Naive B cell (primary cell): ENCODE measurements at places on chromosomes 5 and 9. TPM values are rescaled to one million over a fixed set of nuclear protein-coding genes. Genes with fewer than 3 reads are reported as not detected.

DNA sequence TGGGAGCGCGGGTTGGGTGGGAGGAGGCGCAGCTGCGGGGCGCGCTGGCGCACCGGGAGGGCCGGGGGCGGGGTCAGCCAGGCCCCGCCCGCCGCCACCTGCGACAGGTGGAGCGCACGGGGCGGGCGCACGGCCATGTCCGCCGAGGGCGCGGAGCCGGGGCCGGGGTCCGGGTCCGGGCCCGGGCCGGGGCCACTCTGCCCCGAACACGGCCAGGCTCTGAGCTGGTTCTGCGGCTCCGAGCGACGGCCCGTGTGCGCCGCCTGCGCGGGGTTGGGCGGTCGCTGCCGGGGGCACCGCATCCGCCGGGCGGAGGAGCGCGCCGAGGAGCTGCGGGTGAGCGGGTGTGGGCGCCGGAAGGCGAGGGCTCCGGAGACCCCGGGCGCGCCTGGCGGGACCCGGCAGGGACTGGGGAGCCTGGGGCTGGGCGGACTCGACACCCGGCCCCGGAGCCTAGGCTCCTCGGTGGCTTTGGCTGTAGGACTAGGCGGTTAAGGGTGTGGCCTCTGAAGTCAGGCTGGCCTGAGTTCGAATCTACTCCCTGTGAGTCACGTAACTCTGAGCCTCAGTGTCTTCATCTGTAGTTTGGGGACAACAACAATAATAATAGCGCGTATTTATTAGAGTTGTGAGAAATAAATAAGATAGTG lies at the start of gene BSPRY:
Gene BSPRY, plus strand, starts transcription at position 97 of the 650 bp plus-strand sequence. Its CDS starts 39 bp downstream, at position 136.
- peaks cover 18% of the 10 kb centered on the region for H3K27me3 ChIP-seq
- no peaks in the 10 kb centered on the region for H3K36me3 ChIP-seq

GRCh38 chr5:68217047-68217355 lies 1.4 kb downstream of the PIK3R1 start:
- H3K4me3 ChIP-seq: peak overlapping the region; percentile 97
- H3K36me3 ChIP-seq: peaks cover 7% of the 10 kb centered on the region

Gene ABCA1
- polyA plus RNA-seq: 6.7 TPM

- no peak overlapping the region for H3K27ac ChIP-seq
- DNase-seq: no peak
- no peaks in the 10 kb centered on the region for H3K4me1 ChIP-seq
- peaks cover 33% of the 10 kb centered on the region for H3K27me3 ChIP-seq
- H3K36me3 ChIP-seq: no peaks in the 10 kb centered on the region
Observed at GRCh38 chr5:178476972-178477754, 113.0 kb downstream of the COL23A1 start.

Gene MARCHF6
- polyA plus RNA-seq: 52.8 TPM

Gene CRAT
- 4.5 TPM for polyA plus RNA-seq

DNA sequence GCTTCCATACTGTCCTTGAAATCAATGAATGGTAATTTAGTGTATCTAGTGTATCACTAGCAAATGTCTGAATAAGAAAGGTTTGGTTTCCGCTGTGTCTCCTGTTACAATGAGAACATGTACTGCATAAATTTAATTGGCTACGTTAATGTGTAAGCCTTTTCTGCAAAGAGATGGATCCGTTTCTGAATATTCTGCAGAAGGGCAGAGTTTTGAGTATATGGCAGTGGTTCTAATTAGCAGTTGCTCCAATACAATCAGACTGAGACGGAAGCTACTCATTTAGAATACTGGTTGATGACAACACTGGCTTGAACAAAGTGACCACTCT lies 555 bp upstream of the PCDHGC4 start:
- DNase-seq: no peak
- no peak overlapping the region for H3K4me3 ChIP-seq
- H3K27me3 ChIP-seq: peaks cover 60% of the 10 kb centered on the region
- H3K27ac ChIP-seq: no peak overlapping the region
- peaks cover 25% of the 10 kb centered on the region for H3K4me1 ChIP-seq

DNA sequence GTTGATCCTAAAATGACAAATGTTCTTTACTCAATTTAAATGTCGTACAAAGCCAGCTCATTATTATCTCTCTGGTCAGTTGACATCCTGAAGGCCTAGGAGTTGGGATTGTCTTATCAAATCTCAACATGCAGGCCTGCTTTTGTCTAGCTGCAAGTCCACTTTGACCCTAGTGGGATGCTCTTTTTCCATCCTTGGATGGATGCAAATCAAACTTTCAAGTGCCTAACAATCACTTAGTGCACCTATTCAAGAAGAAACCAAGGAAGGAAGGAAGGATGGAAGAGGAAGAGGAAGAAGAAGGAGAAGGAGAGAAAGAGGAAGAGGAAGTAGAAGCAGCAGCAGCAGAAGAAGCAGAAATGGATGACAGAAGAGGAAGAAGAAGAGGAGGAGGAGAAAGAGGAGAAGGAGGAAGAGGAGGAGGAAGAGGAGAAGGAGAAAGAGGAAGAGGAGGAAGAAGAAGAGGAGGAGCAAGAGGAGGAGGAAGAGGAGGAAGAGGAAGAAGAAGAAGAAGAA lies 109.6 kb downstream of the PIK3R1 start:
- H3K36me3 ChIP-seq: no peaks in the 10 kb centered on the region
- peaks cover 5% of the 10 kb centered on the region for H3K27me3 ChIP-seq
- no peak overlapping the region for H3K4me3 ChIP-seq
- H3K4me1 ChIP-seq: peaks cover 4% of the 10 kb centered on the region
- H3K27ac ChIP-seq: no peak overlapping the region

- no peak overlapping the region for H3K4me3 ChIP-seq
- H3K27ac ChIP-seq: no peak overlapping the region
- DNase-seq: no peak
- no peaks in the 10 kb centered on the region for H3K36me3 ChIP-seq
Observed at GRCh38 chr5:85703296-85703695, 914.4 kb upstream of the COX7C start.

DNA sequence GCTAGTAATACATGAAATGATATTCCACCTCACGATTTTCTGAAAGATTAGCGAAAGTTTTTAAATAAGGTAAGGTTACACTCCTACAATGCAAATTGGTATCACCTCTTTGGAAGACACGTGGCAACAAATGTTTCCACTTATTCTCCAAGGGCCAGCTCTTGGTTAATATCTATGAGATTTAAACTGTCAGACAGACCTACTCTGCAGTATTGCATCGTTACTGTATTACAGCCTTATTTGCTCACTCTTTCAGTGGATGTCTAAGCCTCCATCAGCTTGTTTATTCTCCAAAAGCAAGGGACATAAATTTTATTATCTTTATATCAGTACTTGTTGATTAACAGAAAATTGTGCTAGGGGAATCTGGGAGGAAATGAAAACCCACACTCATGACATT lies 135.7 kb downstream of the MLLT3 start:
- no peak for DNase-seq
- H3K27me3 ChIP-seq: no peaks in the 10 kb centered on the region
- no peak overlapping the region for H3K27ac ChIP-seq
- no peak overlapping the region for H3K4me3 ChIP-seq

Gene ENTREP1
- polyA plus RNA-seq: not detected

DNA sequence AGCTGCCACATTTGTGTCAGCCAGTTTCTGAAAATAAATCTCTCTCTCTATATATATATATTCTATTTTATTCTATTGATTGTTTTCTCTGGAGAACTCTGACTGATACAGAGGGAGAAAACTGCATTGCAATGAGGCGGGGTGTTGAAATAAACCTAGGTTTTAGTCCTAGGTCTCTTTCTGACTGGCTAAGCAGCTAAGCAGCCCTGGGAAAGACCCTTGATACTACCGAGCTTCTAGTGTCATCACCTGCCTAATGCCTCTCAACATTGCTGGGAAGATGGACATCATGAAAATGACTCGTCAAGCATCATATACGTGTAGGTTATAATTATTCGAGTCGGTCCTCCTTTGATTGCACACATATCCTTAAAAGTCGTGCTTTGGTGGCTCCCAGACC lies 166.5 kb upstream of the IL12B start:
- peaks cover 12% of the 10 kb centered on the region for H3K27me3 ChIP-seq
- no peaks in the 10 kb centered on the region for H3K4me1 ChIP-seq
- H3K4me3 ChIP-seq: no peak overlapping the region
- H3K36me3 ChIP-seq: no peaks in the 10 kb centered on the region

GRCh38 chr9:78609450-78609849 lies 312.5 kb downstream of the PSAT1 start:
- H3K36me3 ChIP-seq: no peaks in the 10 kb centered on the region
- peaks cover 10% of the 10 kb centered on the region for H3K27me3 ChIP-seq
- no peak overlapping the region for H3K4me3 ChIP-seq
- no peaks in the 10 kb centered on the region for H3K4me1 ChIP-seq

DNA sequence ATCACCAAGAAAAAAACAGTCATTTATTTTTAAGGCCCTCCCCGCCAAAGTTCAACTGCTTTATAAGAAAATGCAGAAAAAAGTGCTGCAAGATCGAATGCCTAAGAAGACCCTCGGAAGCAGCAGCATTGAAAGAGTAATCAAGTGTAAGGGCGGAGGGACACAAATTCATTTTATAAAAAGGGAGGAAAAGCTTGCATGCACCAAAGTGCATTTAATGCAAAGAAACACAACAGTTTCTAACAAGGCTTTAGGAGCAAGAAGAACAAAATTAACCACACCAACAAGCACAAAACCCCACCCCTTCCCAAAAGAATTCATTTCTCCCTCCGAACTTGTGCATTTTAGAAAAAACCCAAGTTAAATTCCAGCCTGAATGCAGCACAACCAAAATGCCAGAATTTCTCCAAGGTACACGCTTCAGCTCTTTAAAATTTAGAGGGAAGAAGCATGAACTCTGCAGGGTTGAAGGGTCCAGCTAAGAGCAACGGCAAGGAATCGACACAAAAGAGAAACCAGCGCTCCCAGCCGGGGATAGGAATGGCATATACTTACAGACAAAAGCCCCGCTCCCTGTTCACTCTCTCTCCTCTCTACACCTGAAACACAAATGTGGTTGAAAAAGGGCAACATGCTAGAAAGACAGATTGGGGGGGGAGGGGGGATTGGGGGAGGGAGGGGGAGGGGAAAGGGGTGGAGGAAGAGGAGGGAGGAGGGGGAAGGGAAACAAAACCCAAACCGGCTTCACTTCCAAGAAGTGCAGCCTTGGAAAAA lies at the start of gene NREP:
Gene NREP, minus strand, starts transcription at position 614 of the 774 bp plus-strand sequence. CDS start 1,422 bp downstream, outside the sequence.
- DNase-seq: no peak
- H3K36me3 ChIP-seq: no peaks in the 10 kb centered on the region
- H3K4me3 ChIP-seq: peak within 1 kb of the TSS; percentile 91
- H3K4me1 ChIP-seq: peaks cover 30% of the 10 kb centered on the region

- no peak overlapping the region for H3K4me3 ChIP-seq
- H3K27ac ChIP-seq: no peak overlapping the region
- peaks cover 4% of the 10 kb centered on the region for H3K4me1 ChIP-seq
- DNase-seq: no peak
- H3K27me3 ChIP-seq: peaks cover 6% of the 10 kb centered on the region
Observed at GRCh38 chr5:32004404-32004803, 169.7 kb downstream of the GOLPH3 start.

GRCh38 chr9:32350682-32351081 lies 33.8 kb upstream of the ACO1 start:
- H3K4me1 ChIP-seq: no peaks in the 10 kb centered on the region
- H3K27me3 ChIP-seq: peaks cover 14% of the 10 kb centered on the region
- DNase-seq: no peak
- H3K27ac ChIP-seq: no peak overlapping the region

- no peaks in the 10 kb centered on the region for H3K4me1 ChIP-seq
- no peak overlapping the region for H3K4me3 ChIP-seq
- DNase-seq: no peak
- no peaks in the 10 kb centered on the region for H3K36me3 ChIP-seq
- H3K27me3 ChIP-seq: no peaks in the 10 kb centered on the region
Observed at GRCh38 chr9:85009251-85009650, 339.7 kb downstream of the NTRK2 start.

Gene ARID3C
- polyA plus RNA-seq: not detected

Gene DPYSL3
- polyA plus RNA-seq: not detected

GRCh38 chr5:151454166-151454565 lies 6.8 kb downstream of the SLC36A1 start:
- no peak overlapping the region for H3K4me3 ChIP-seq
- DNase-seq: no peak
- H3K4me1 ChIP-seq: peaks cover 15% of the 10 kb centered on the region
- no peak overlapping the region for H3K27ac ChIP-seq

Gene IRGM
- 2.8 TPM for polyA plus RNA-seq

GRCh38 chr9:130308081-130308571 lies 42.6 kb downstream of the HMCN2 start:
- DNase-seq: no peak
- peaks cover 15% of the 10 kb centered on the region for H3K27me3 ChIP-seq
- H3K4me3 ChIP-seq: no peak overlapping the region
- H3K36me3 ChIP-seq: no peaks in the 10 kb centered on the region

GRCh38 chr5:154042766-154043165 lies 4.0 kb downstream of the MFAP3 start:
- no peak for DNase-seq
- H3K27ac ChIP-seq: no peak overlapping the region
- H3K27me3 ChIP-seq: no peaks in the 10 kb centered on the region
- H3K4me1 ChIP-seq: peaks cover 62% of the 10 kb centered on the region
- H3K4me3 ChIP-seq: peak overlapping the region; percentile 31

Gene CSF2
- not detected for polyA plus RNA-seq

DNA sequence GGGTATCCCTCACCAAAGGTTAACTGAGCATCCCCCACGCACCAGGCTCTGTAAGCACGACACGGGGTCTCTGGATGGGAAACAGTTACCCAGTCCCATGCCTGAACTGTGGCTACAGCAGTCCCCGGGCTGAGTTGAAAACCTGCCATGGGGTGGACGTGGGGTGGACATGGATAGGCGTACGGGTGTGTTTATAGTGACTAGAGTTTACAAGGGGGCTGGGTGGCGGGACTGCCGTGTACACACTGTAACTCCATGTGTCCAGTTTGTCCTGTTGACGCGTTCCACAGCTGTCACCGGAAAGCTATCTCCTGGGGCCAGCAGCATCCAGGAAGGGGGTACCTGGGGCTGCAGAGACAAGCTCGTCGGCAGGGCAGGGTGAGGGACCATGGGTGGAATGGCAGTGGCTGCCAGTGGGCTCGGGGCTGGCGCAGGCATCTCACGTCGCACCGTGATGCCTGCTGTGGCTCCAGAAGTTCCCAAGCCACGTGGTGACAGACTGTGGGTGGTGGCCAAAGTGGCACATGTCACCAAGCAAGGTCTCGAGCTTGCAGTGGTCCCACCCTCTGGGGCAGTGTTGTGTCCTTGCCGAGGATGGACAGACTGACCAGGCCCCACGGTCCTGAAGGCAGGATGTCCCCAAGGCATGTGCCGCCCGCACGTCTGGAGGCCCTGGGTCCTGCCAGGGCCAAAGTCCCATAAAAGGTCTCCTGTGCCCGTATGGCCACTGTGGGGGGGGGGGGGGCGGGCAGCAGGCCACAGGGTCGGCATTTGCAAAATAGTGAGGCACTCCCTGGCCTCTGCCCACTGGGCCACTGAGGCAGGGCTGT lies 29.3 kb upstream of the RNF130 start:
- no peak for DNase-seq
- H3K36me3 ChIP-seq: no peaks in the 10 kb centered on the region
- H3K27me3 ChIP-seq: peaks cover 12% of the 10 kb centered on the region
- no peak overlapping the region for H3K27ac ChIP-seq

Gene ISOC1
- polyA plus RNA-seq: 38.2 TPM

Gene NEURL1B
- not detected for polyA plus RNA-seq

Gene NREP
- polyA plus RNA-seq: 18.6 TPM
